Tibial nerve (tissue), 4 donors: ENCODE measurements at places on chromosomes 13 and 19. TPM values are rescaled to one million over a fixed set of nuclear protein-coding genes. Genes with fewer than 3 reads are reported as not detected.

PGLYRP2 gene
- not detected for total RNA-seq

DNA sequence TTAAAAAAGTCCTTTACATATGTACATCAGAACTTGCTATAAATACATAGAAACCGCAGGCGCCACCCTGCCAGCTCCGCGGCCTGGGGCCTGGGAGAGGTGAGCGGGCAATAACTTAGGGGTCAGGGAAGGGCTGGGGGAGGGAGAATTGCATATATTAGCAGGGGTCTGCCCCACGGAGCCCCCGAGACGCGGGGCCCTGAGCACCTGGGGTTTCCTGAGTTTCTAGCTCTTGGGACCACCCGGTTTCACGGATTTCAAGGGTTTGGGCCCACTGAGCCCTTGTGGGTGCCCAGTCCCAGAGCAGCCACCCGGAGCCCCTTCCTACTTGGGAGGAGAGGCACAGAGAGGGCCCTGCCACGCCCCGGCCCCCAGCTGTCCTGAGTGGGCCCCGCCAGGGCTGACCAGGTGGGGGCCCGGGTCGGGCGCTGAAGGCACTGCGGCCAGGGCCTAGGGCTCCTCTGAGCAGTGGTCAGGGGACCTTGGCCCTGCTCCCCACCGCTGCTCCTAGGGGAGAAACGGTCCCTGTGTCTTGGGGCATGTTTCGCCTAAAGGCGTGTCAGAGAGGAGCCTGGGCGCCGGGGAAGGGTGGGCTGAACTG lies 4.0 kb downstream of the GPX4 start:
- DNase-seq = no peak

TRPC4 gene
- total RNA-seq = not detected

- no peak for DNase-seq
Observed at GRCh38 chr19:51259348-51260245, 8.7 kb downstream of the SIGLECL1 start.

DNA sequence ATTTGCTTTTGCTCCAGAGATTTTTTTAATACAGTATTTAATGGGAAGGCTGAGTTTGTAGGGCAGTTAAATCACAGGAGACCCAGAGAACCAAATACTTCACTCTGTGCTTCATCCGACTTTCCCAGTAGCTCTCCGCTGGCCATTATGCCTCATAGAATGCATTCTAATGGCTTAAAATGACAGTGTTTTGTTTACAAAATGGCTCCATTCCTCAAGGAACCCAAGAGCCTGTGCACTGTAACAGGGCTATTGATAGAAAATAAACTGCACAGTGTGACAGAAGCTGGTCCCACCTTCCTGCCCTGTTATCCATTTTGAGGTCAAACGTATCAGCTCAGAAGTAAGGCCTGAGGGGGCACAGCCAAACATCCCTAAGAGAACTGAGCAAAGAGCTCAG lies 136.5 kb downstream of the RAP2A start:
- DNase-seq = no peak

ZNF382 gene
- 10.1 TPM for total RNA-seq

DNA sequence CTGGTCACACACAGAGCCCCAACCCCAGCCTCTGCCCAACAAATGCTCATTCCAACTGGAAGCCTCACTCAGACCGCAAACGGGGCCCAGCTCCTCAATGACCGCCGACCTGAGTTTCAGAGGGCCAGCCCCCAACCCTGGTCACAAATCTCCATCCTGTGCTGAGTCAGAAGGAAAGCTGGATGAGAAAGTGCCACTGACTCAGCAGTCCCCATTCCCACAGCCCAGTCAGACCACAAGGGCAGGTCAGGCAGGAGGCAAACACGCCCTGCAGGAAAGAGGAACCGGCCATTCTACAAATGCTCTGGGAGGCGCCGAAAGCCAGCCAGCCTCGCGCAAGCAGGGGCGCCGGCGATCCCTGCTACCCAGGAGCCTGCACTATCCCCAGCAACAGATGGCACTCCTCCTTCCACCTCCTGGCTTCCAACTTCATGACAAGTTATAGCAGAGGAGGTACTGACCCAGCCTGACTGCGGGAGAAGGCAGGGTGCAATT lies 14.1 kb upstream of the PRKD2 start:
- DNase-seq = no peak

ZFP14 gene
- total RNA-seq = 10.8 TPM

DNA sequence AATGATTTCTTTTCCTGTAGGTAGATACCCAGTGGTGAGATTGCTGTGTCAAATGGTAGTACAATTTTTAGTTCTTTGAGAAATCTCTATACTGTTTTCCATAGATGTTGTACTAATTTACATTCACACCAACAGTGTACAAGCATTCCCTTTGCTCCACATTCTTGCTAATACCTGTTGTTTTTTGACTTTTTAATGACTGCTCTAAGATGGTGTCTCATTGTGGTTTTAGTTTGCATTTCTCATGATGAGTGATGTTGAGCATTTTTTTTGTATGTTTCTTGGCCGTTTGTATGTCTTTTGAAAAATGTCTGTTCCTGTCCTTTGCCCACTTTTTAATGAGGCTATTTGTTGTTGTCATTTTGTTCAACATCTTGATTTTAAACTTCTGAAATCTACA lies 103.3 kb downstream of the DGKH start:
- no peak for DNase-seq

- DNase-seq = no peak
Observed at GRCh38 chr13:36358175-36358718, 12.1 kb upstream of the SPART start.

- DNase-seq = no peak
Observed at GRCh38 chr19:1699998-1700732, 47.8 kb upstream of the TCF3 start.

DNA sequence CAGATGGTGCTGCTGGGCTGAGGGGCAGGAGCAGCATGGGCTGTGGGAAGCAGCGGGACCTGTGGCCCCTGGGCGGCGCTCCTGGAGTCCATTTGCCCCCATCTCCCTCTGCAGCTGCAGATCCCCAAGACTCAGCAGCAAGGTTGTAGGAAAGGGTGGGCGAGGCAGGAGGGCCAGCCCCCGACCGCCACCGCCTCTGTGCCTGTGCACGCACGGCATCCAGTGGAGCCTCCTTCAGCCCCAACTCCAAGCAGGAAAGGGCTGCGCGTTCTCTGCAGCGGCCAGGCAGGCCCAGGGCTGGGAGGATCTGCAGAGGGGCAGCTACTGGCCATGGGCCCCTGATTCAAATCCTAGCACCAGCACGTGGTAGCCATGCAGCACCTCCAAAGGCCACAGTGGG lies 20.8 kb downstream of the DPF1 start:
- DNase-seq = no peak

CFAP97D2 gene
- total RNA-seq = not detected
